ENCODE measurements at places on chromosomes 1 and 21.

GRCh38 chr1:60974524-60975372 lies 107.6 kb upstream of the NFIA start:
- DNase-seq: no peak

GRCh38 chr21:46247699-46248421 lies 19.3 kb upstream of the LSS start:
- DNase-seq: no peak

GRCh38 chr1:229642376-229642775 lies 16.3 kb downstream of the URB2 start:
- no peak for DNase-seq

GRCh38 chr1:86325264-86325663 lies 70.9 kb downstream of the ODF2L start:
- no peak for DNase-seq

- DNase-seq: no peak
Measured at GRCh38 chr1:80274256-80274655, 1267.7 kb upstream of the ADGRL4 start.

Measured in inflammatory macrophage treated with lipopolysaccharide for 4 hours (primary cell).